ENCODE measurements at places on chromosomes 6 and 20.

DNA sequence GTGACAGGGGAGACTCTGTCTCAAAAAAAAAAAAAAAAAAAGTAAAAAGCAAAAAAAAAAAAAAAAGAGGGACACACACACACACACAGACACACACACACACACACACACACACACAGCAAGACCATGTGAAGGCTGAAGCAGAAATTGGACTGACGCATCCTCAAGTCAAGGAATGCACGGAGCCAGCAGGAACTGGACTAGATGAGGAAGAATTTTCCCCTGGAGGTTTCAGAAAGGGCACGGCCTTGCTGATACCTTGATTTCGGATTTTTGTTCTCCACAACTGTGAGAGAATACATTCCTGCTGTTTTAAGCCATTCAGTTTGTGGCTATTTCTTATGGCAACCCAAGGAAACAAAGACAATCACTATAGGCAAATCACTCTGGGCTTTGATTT, 176.9 kb upstream of the SALL4 start:
- DNase-seq = no peak

DNA sequence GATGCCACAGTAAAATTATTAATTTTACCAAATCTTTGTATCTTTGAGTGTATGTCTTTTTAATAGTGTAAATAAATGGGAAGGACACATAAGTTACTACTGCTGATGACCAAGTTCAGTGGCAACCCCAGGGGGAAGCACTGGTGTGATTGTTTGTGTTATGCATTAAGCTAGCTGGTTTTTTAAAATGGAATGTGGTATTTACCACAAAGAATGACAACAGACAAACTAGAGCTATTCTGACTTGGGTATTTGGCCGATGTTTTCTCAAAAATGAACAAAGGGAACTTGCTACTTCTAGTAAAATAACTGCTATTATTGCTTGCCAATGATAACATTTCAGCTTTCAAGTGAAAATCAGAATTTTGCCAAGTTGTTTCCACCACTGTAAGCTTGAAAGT, 2.9 kb downstream of the FNDC1 start:
- no peak for DNase-seq

DNA sequence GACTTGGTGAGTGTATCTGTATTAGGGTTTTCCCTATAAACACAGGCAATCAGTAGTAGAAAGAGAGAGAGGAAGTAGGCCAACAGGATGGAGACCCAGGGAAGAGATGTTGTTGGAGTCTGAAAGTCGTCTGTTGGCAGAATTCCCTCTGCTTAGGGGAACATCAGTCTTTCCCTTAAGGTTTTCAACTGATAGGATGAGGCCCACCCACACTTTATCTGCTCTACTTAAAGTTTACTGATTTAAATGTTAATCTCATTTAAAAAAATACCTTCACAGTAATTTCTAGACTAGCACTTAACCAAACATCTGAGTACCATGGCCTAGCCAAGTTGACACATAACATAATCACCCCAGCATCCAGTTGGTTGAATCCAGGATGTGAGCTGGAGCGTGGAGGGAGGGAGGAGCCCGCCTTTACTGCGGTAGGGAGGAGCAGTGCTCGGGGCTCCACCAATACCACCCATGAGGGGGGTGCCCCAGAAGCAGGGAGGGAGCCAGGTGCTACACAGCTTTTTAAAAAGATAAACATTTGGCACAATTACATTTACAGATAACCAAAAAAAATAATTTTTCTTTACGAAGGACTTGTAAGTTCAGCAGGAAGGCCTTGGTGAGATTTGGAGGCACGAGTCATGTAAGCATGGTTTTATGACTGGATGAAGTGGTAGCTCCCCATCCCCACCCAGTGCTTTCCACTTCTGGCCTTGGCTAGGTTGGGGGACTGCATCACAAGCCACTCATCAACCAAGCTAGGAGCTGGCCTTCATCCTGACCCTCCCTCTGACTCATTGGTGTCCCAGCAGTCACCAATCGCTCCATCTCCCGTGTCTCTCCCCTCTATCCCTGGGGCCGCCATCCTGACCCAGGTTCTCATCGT, 18.4 kb upstream of the SNX9 start:
- DNase-seq = no peak

DNA sequence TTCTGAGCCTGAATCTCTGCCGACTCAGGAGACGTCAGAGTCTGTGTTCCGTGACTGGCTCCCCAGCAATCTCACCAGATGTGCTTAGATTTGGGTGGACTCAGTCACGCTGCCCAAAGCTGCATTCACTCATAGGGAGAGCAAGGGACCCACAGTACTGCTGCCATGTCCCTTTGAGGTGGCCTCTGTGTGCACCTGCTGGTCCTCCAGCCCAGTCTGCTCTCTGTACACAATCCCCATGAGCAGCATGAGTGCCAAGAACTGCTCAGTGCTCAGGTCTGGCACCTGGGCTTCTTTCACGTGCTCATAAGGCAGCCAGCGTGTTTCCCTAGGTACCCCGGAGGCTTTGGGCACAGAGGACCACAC, 44.2 kb upstream of the TIAM2 start:
- no peak for DNase-seq

DNA sequence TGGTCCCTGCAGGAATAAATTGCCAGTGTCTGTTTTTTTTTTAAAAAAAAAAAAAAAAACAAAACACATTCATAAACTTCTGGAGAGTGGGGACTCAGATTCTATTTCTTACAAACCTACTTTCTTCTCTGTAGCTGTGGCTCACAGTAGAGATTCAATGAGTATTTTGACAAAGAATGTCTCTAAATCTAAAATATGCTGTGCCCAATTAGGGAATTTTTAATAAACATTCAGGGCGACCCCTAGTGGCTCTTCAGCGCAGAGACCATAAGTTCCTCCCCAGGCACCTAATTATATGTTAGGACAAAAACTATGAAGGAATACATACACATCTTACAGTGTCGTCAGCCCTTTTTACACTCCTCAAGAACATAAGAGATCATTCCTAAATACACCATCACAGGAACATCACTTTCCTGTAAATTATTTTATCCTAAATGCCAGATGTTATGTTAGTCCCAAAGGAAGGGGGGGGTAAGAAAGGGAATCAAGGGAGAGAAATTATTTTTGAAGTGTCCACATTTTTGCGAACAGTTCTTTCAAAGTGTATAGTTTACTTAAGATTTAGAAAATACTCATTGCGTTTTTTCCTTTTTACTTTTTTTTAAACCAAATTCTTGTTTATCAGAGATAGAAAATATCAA, 21.8 kb upstream of the NAA20 start:
- no peak for DNase-seq

DNA sequence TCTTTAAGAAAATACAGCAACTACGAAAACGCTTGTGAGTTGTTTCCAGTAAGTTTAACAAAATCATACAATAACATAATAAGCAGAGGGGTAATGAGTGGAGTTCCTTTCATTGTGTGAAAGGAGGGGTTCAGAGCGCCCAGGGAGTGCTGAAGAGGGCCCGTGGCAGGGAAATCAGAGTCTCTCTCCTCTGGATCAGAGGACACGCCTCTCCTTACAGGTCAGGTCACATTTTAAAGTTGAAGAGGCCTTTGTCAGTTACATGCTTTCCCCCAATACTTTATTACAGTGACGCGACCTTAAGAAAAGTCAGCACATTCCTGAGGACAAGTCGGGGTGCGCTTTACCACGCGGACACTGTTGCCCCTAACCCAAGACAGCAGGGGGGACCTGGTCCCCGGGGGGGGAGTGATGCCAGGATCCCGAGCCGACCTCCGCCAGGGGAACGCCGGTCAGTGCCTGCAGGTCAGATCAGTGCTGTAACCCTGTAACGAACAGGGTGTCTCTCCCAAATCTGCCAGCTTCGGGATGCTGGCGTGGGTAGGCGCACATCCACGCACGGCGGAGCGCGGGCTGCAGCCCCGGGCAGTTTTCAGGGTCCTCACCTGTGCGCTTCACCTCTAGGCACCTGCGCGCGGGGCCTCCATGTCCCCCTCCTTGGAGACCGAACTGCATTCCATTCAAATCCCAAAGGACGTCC, 848 bp downstream of the DACT2 start:
- DNase-seq = no peak

DNA sequence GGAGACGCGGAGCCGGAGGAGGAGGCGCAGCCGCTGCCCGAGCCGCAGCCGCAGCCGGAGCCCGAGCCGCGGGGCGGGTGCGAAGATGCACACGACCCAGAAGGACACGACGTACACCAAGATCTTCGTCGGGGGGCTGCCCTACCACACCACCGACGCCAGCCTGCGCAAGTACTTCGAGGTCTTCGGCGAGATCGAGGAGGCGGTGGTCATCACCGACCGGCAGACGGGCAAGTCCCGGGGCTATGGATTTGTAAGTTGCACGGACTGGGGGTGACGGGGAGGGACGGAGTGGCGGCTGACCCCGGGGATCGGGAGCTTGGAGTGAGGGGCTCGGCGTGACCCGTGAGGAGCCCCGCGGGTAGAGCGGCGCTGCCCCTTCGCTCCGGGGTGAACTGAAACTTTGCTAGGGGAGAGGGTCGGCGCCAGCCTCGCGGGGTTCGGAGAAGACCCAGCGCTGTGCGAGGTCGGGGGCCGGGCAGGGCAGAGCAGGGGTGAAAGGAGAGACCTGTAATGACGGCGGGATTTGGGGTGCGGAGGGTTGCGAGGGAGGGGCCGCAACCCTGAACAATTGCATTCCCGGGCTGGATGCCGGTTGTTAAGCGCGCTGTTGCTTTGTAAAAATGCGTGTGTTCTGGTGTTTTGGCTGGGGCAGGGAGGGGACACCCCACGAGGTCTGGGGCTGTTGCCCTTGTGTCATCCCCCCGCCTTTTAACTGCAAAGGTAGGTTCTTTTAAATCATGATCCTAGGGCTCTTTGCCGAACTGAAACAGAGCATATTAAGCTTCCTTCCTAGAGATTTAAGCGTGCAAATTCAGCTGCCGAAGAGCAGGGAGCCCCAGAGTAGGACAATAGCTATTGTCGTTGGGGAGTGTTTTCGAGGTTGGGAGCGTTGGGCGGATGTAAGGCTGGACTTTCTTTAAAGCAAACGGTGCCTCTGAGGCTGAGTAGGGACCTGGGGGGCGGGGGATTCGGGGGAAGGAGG, 628 bp downstream of the RBM24 start:
- no peak for DNase-seq

DNA sequence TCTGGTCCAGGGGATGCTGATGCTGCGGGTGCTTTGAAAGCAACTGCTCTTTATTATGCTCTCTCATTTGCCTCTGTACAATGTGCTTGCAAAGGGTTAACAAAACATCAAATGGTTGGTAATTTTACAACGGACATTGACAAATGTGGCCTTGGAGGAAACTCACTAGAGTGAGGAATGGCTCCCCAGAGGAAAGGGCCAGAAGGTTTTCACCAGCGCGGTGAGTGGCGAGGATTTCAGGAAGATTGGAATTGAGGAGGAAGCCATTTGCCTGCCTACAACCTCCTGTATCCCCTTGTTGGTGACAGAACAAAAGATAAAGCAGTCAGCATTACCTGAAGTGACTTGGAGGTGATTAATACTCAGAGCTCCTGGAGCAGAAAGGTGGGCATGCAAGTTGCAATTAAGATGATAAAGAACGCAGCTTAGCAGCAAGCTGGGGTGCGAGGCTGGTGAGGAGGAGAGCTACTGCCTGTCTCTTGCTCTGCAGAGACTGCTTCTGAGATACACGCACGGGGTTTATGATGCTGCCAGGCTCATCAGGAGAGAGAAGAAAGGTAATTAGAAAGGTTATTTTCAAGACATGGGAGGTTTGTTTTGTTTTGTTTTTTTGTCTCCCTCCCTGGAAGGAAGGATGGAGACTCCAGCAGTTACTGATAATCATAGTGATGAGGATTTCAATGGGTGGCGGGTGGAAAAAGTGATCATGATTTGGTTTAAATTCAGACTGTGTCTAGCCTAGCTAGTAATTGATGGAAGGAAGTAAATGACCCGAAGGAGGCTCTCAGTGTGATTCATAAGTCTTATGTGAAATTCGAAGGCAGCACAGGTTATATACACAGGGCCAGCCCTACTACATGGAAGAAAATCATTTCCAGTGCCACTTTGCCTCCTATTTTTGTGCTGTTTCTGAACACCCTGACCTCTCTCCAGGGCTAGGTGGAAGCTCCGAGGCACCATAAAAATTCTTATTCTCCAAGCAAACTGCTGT, 141.6 kb upstream of the DTNBP1 start:
- no peak for DNase-seq

DNA sequence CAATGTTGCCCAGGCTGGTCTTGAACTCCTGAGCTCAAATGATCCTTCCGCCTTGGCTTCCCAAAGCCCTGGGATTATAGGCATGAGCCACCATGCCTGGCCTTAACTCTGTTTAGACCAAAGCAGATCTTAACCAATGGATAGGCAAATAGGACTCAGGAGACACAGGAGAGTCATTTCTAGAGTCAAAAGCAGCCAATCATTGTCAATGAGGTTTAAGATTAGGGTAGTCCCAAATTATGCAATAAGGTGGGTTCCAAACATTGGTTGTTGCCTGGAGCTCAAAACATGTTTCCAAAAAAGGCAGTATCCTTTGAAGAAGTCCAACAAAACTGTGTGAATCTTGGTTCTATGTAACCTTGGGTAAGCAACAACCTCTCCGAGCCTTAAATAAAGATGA, 95.7 kb upstream of the JARID2 start:
- DNase-seq = no peak

DNA sequence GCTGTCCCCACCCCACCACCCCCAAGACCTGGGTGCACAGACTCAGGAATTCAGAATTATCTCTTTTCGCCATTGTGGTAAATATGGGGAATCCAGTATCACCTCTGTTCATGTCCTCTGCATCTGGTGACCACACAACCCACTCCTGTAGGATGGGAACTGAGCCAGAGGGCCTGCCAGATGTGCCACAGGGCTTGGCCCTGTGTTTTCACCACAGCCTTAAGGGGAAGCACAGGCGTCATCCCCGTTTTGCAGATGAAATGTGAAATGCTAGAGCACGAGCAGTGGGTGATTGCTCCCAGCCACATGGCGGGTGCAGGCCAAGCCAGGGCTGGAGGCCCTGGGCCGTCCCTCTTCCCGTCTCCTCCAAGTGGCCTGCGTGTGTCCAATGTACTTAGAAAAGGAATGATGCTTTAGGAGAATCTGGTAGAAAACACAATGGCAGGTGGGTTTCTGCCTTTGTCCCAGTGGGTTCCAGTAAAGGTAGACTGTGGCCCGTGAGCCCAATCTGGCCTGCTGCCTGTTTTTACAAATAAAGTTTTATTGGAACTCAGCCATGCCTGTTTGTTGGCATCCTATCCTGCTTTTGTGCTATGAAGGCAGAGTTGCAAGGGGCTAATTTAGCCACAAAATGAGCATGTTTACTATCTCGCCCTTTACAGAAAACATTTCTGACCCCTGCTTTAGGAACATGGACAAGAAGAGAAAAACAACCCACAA, 309.2 kb downstream of the CDH4 start:
- no peak for DNase-seq

DNA sequence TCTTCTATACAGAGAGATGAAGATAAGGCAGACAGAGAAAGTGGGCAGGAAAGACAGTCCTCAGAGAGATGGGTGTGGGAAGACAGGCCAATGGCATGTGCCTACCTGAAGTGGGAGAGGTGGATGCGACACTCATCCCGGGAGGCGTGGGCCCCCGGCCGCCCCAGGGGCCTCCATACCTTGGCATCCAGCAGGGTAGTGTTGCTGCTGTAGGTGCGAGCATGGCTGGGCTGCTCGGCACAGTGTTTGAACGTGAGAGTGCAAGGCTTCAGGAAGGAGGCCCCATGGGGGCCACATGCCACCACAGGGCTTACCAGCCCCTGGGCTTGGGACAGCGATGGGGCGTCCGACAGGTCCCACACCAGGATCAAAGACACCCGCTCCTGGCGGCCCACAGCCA, 5.2 kb downstream of the UNC5CL start:
- no peak for DNase-seq

- no peak for DNase-seq
These were observed 756.1 kb upstream of the EPHA7 start for GRCh38 chr6:94175465-94175864.

GRCh38 chr20:48597521-48598302, 230.1 kb downstream of the PREX1 start:
- DNase-seq = no peak
